ENCODE measurements at places on chromosomes 11 and 22.

GRCh38 chr22:16586170-16586569 is 6.4 kb downstream of the CCT8L2 start:
- no peak for DNase-seq

DNA sequence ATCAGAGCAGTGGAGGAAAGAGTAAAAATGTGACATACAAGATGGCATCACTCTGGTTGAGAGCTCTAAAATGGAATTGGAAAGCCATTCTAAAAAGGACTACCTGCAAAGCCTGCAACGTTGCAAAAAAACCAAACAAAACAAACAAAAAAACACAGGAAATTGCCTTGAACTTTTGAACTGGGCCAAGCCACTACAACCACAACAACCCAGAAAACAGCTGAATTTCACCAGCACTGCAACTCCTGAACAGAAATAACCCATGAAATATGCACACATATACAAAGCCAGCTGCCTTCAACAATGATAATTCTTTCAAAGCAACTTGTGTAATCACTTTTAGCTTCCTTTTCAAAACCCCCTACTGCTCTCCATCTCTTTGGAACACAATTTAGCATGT is 326.6 kb upstream of the LRRC4C start:
- no peak for DNase-seq

- no peak for DNase-seq
Measured at GRCh38 chr11:43582863-43583462, 97.6 kb upstream of the HSD17B12 start.

DNA sequence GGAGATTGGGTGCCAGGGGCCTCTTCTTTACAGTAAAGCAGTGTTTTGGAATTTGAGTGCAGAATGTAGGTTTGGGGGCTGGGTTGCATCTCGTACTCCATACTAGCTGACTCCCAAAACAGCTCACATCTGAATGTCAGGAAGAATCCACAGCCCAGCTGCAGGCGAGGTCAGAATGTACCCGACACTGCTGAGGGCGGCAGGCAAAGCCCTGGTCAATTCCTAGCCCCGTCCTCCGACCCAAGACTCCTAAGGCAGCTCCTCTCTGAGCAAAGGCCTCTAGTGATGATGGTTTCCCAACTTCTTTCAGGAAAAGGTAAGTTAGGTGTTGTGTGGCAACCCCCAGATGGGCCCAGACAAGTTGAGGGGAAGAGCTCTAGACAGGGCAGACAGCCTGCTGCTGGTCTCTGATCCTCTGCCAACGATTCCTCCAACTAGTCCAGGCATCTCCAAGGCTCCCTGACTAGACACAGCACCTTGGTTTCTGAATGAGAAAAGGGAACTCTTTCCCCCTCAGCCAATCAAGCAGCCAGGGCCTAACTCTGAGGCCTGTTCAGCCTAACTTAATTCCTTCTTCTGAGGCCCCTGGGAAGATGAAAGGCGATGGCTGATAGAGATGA is 8.6 kb downstream of the LARGE2 start:
- DNase-seq = no peak

- DNase-seq = no peak
Measured at GRCh38 chr11:121318848-121319834, 26.6 kb downstream of the SC5D start.

DNA sequence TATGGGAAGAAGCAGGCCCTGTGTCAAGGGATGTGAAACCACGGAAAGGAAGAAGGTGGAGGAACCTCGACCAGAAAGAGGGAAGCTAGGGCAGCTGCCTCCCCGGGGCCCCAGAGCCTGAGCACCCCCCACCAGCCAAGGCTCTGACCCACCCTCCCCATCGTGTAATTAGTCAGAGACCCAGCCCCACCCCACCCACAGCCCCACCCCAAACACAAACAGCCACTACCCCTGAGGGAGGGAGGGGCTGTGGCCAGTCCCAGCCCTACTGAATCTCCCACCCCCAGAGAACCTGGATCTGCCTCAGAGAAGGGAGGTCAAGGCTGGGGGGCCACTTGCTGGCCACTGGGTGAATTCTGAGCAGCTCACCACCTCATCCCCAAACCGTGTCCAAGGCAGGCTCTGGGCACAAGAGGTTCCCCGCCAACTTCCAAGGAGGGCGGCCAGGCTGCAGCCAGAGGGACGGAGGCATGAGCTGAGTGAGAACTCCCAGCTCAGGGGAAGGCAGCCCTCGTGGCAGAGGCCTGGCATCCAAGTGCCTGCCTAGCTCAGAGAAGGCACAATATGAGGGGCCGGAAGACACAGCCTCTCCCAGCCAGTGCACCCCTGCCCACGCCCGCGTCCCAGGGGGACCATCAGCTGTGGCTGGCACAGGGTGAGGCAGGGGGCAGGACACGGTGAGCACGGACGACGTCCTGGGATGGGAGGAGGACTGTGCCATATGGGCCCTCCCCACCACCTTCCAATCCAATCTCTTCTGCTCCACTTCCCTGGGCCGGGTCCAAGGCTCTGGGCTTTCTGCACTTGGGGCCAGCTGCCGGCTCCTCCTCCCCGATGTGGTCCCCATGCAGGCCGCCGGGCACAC is 2.7 kb downstream of the PLXNB2 start:
- DNase-seq = no peak

- no peak for DNase-seq
Measured at GRCh38 chr11:65014726-65015227, 817 bp downstream of the ARL2 start.

DNA sequence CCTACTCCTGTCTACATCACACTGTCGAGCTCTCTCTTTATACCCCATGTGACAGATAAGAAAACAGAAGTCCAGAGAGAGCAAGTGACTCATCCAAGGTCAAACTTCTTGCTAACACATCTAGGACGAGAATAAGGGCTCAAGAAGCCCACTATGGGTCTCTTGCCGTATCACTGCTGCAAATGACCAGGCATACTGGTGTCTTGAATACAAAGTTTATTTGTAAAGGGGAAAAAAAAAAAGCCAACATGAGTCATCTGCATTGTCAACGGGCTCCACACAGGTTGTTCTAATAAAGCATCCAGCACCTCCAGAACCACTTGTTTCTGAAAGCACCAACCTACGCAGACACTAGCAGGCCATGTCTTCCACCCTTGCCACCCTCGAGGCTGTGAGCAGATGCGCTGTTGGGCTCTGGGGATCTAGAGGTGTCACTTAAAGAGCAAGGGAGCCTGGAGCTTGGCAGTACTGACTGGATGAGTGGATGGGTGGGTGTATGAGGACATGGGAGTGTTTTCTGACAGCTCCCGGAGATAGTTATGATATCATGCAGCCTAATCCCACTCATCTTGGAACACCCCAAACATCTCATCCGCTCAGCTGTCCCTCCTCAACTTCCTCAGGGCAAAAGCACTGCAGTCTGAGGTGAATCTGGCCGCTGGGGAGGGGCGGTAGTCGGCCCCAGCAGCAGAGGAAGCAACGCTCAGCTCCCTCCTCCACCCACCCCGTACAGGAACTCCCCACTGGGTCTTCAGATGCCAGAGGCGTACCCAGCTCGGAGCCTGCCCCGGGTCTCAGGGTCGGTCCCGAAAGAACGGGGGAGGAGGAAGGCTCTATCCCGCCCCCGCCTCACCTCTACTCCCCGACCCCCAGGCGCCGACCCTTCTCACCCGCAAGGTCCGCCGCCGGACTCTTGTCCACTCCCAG is 1.0 kb downstream of the SMCO4 start:
- no peak for DNase-seq

DNA sequence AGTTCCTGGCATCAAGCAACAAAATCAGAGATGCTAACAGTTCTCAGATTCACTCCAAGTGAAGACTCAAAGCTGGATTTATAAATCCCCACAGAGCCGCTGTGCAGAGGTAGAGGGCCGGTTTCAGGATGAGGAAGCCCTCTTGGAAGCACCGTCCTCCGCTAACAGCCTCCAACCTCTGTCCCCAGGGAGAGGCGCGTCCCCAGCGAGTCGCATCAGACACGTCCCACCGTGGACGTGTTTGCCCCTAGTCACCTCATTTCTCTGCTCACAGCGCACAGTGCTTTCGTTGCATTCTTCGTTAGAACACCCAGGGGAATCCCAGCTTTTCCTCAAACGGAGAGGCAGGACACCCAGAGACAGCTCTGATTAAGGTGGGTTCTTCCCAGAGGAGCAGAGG is 642.9 kb downstream of the BRD1 start:
- DNase-seq = no peak

GRCh38 chr11:16817351-16817750 is 78.9 kb downstream of the C11orf58 start:
- no peak for DNase-seq

DNA sequence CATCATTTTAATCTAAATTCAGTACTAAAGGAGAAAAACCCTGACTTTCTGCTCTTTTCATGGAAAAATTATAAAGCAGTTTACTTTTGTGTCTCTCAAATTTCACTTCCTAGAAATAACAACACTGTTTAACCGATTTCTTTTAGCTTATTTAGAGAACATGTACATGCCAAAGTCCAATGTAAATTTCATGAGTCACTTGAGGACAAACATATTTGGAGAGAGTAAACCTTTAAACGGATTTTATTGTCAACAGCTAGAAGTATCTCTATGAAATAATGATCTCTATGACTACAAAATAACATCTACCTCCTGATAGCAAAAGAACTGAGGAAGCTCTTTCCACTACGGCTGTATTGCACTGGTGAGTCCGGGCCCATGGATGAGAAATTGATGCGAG is 46.3 kb upstream of the SLC22A25 start:
- DNase-seq = no peak

DNA sequence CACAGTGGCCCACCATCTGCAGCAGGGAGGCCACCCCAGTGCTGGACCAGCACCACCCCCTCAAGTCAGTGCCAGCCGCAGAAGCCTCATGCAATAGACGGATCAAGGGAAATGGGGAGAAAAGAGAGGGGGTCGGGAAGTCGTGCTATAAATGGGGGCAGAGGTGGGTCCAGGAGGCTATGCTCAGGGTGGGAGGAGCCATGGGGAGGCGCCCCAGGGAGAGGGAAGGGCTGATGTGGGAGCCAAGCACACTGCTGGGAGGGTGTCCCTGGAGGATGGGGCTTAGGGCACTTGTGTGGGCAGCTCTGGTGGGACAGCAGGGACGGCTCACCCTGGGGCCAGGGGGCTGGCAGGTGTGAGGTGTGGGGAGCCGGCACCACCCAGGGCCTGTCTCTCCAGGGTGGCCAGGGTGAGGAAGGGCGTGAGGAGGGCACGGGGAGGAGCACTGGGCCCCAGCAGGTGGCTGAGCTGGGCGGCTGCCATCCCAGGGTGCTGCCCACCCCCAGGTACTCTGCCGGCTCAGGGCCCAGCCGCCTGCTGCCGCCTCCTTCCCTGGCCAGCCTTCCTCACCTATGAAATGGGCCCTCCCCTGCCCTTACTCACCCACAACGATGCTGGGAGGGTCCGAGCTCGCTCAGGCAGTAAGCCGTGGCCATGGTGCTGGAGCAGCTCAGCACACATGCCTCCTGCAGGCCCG is 18.0 kb downstream of the PHLDA2 start:
- DNase-seq = no peak

Data from D721Med (cell line).